GM20000 (cell line): ENCODE measurements at places on chromosomes 4 and X.
A peak's percentile ranks its signal among the peaks of the same experiment; 100 is the strongest.

- peak; percentile 14 for DNase-seq
Measured at GRCh38 chr4:143514497-143514896, 995 bp downstream of the SMARCA5 start.

DNA sequence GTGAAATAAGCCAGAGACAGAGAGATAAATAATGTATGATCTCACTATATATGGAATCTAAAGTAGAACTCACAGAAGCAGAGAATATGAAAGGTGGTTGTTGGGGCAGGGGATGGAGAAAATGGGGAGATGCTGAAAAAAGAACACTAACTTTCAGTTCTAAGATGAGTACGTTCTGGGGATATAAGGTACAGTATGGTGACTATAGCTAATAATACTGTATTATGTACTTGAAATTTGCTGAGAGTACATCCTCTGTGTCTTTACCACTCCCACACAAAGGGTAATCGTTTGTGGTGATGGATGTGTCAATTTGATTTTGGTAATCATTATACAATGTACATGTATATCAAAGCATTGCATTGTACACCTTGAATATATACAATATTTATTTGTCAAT, 6.6 kb downstream of the FBXL5 start:
- no peak for DNase-seq

- no peak for DNase-seq
Measured at GRCh38 chrX:149758068-149758714, 15.7 kb upstream of the HSFX1 start.

DNA sequence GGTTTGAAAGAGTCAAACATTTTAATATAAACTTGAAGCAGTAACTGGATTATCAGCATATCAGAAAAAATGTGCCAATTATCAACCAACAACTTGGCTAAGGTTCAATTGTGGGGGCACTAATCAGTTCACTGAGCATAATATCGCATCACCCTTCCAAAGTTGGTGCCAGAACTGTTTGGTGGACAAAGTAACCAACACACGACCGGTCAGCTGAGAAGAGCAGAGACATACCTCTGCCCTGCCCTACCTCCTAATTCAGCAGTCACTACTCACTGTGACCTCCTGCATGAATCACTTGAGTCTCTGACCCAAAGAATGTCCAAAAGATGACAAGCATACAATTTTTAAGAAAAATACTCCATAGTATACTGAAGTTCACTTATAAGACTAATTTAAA, 53.2 kb downstream of the TSPAN5 start:
- no peak for DNase-seq

- DNase-seq = no peak
Measured at GRCh38 chrX:107760304-107761077, 15.1 kb downstream of the TSC22D3 start.

DNA sequence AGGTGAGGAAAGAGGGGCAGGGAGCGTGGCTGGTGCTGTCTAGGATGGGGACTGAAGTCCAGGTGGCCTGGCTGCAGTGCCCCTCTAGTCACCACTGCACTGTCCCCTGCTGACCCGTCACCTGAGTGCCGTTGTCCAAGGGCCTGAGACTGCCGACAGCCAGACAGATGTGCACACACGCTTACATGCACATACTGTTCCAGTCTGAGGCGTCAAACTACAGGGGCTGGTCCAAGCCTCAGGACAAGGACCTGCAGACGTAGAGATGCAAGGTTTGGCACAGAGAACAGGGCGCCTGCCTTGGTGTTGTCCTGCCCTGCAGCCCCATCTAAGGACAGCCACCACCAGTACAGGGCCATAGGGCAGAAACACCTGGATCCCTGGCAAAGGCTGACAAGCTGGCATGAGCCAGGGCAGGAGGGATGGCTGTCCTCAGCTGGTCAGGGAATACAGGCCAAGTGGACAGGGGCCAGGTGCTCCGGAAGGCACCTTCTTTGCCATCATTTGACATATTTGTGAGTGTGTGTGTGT, 1.7 kb downstream of the SLC2A9 start:
- DNase-seq = no peak

GRCh38 chr4:137129441-137129840, 402.9 kb downstream of the PCDH18 start:
- no peak for DNase-seq

- no peak for DNase-seq
Measured at GRCh38 chr4:181278941-181279340, 964.3 kb upstream of the TENM3 start.

GRCh38 chr4:173264245-173264644, 69.9 kb downstream of the HMGB2 start:
- DNase-seq = no peak

GRCh38 chr4:123083646-123084045, 161.2 kb upstream of the NUDT6 start:
- no peak for DNase-seq

- no peak for DNase-seq
Measured at GRCh38 chr4:151417766-151418376, 8.9 kb downstream of the FHIP1A start.

GRCh38 chr4:163988865-163989264, 494.4 kb downstream of the TMA16 start:
- no peak for DNase-seq

GRCh38 chr4:41287005-41287404, 30.3 kb downstream of the UCHL1 start:
- no peak for DNase-seq

DNA sequence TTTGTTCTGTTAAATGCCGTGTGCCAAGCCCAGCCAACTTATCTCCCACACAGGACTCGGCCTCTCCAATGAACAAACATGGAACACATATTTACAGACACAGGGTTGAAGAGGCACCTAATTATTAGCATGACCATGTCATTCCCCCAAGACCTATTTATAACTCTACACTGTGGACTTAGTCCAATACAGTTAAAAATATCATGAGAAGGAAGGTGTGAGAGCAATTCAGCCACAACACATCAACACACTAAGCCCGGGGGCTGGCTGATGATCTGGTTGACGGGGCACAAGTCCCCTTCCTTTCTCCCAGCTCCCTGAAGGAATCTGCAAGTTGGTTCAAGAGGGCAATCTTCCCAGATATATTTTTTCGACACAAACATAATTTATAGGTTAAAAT, 28.1 kb downstream of the MANBA start:
- DNase-seq = no peak

- DNase-seq = no peak
Measured at GRCh38 chr4:52689096-52689495, 30.0 kb upstream of the USP46 start.

DNA sequence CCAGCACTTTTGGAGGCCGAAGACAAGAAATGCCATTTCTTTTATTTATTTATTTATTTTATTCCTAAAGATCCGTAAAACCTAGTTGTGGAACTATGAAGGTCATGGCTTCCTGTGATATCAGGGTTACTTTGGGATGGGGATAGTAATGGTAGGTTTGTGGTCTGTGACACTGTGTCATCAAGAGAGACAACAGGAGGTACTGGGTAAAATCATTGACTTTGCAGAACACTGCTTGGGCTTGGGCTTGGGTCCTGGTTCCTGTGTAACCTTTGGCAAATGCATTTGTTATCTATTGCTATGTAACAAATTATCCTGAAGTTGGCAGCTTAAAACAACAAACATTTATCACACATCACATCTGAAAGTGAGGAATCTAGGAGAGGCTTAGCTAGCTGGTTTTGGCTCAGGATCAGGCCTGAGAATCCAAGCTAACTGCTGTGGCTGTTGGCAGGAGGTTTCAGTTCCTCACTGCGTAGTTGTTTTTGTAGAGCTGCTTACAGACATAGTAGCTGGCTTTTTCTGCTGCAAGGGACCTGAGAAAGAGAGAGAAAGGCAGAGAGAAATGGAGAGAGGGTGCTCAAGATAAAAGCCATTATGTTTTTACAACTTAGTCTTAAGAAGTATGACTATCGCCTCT, 576.4 kb upstream of the SLIT2 start:
- DNase-seq = no peak

GRCh38 chr4:66565801-66566200, 895.5 kb upstream of the EPHA5 start:
- DNase-seq = no peak

DNA sequence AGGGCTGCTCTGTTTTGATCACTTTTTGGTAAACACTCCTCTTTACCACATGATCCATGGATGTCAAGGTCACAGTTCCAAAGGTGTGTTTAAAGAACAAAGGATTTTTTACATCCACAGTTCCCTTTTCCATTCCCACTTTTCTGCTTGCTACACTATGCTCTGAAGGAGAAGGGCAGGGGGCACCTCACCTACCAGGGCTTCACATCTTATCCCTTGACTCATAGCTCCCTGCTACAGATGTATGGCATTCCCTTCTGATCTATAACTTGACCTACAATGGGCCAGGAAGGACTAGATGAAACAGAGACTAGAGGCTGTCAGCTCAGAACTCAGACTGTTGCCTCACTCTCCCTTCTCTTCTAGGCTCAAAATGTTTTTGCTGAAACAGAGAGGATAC, 233.1 kb upstream of the RPS6KA3 start:
- DNase-seq = no peak

- DNase-seq = no peak
Measured at GRCh38 chr4:44100456-44100855, 348.2 kb downstream of the KCTD8 start.

GRCh38 chr4:156336511-156336910, 382.8 kb upstream of the CTSO start:
- DNase-seq = no peak

GRCh38 chr4:186166852-186167512, 24.4 kb upstream of the CYP4V2 start:
- DNase-seq = no peak

- DNase-seq = no peak
Measured at GRCh38 chr4:89610236-89610635, 226.7 kb downstream of the SNCA start.

DNA sequence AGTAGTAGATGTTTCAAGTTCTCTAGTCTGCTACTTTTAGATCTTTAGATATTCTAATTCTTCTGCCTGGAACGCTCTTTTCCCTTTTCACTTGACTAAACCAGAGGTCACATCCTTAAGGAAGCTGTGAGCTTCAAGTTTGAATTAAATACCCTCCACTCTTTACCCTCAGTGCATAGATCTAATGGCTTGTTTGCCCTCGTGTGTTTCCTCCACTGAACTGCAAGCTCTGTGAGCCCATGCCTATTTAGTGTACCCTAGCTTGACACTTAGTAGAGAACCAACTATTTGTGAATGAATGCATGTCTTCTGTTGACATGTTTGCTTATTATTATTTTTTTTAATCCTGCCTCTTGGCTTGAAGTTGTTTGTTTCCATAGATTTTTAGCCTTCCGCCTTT, 138.3 kb downstream of the PDE5A start:
- DNase-seq = no peak

- DNase-seq = no peak
Measured at GRCh38 chrX:16633754-16634153, 16.2 kb upstream of the S100G start.

DNA sequence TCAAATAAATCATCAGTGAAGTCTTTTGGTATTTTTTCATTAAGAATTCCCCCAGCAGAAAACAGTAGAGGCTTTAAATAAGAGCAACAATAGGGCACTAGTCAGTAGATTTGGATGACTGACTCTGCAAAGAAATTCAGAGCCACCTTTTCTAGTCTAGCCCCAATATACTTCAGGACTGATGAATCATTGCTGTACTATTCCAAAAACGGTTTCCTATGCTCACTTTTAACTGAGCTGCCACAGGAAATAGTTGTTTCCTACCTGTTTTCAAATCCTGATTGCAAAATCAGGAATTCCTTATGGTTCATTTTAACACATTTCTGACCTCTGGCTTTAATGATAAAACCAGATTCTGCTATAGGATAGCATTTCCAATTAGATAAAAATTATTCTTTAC, 171.6 kb downstream of the NR3C2 start:
- DNase-seq = no peak

- no peak for DNase-seq
Measured at GRCh38 chrX:27548624-27549023, 41.5 kb upstream of the DCAF8L2 start.

DNA sequence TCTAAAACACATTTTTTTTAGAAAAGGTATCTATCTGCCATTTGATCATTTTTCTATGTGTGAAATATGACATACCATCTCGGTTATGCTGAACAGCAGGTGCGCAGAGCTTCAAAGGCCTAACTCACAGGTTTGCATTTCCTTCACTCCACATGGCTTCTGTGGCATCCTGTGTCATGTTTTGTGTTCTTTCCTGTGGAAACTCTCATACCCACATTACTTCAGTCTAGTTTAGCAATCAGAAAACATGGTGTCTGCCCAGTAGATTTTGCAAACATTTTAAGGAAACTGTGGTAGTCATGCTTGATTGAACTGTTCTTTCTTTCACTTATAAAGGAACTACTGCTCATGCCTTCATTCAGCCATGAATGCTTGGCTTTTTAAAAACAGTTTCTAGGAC, 11.3 kb upstream of the ARAP2 start:
- peak; percentile 46 for DNase-seq

GRCh38 chr4:82480771-82481505, 50.5 kb downstream of the ENOPH1 start:
- DNase-seq = no peak

- no peak for DNase-seq
Measured at GRCh38 chr4:7980036-7980435, 40.4 kb upstream of the AFAP1 start.

GRCh38 chr4:38280323-38280706, 320.1 kb downstream of the PTTG2 start:
- DNase-seq = no peak

GRCh38 chr4:80184053-80184824, 13.1 kb upstream of the PRDM8 start:
- DNase-seq = peak; percentile 93

GRCh38 chrX:96372313-96373046, 312.2 kb upstream of the DIAPH2 start:
- DNase-seq = peak; percentile 4

DNA sequence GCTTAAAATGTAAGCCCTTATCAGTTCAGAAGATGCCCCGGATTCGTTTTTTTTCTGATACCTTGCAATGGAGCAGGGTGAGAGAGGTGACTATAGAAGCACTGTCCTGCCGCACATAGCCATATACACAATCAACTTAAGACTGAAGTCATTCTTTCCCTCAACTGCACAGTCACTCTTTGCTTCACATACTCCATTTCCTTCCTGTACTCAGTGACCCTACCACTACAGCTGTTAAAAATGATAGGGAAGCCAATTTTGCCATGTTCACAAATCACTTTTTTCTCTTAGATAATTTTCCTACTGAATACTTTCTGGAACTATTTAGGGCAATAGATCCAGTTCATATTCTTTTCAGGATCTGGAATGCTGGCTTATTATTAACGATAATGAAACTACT, 300.0 kb downstream of the ANK2 start:
- no peak for DNase-seq

- DNase-seq = no peak
Measured at GRCh38 chrX:110409925-110410324, 51.3 kb downstream of the RTL9 start.

GRCh38 chr4:142095886-142096605, 459.7 kb downstream of the IL15 start:
- DNase-seq = no peak
